NCI-H1417 treated with DMSO at 0.1 percent for 48 hours (cell line): ENCODE measurements at places on chromosomes 13 and 19.

DNA sequence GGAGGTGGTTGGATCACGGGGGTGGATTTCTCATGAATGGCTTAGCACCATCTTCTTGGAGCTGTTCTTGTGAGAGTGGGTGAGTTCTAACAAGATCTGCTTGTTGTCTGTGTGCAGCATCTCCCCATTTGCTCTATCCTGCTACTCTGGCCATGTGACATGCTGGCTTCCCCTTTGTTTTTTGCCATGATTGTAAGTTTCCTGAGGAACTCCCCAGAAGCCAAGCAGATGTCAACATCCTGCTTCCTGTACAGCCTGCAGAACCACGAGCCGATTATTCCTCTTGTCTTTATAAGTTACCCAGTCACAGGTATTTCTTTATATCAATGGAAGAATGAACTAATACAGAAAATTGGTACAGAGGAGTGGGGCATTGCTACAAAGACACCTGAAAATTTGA is 2.3 kb upstream of the SIGLEC12 start:
- DNase-seq, result no peak

GRCh38 chr13:113955235-113955634 is 18.6 kb downstream of the C13orf46 start:
- DNase-seq, result no peak

- DNase-seq, result no peak
Observed at GRCh38 chr19:19420570-19421298, 15.3 kb downstream of the GATAD2A start.

DNA sequence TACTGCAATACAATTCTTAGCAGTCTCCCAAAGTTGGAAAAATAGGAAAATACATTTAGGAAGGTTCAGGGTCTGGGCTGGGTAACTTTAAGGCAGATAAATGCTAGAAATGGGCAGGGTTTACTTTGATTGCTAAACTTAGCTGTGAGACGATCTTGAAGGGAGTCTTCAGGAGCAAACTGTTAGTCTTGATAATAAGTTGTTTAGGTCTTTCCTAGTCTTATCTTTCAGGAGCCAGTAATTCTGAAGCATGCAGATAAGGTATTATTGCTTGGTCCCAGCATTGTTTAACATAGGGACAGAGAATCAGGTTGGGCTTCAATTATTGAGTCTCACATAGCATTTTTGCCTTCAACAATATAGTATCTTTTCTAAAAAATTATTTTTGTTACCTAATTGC is 262.4 kb upstream of the MIR17HG start:
- no peak for DNase-seq

DNA sequence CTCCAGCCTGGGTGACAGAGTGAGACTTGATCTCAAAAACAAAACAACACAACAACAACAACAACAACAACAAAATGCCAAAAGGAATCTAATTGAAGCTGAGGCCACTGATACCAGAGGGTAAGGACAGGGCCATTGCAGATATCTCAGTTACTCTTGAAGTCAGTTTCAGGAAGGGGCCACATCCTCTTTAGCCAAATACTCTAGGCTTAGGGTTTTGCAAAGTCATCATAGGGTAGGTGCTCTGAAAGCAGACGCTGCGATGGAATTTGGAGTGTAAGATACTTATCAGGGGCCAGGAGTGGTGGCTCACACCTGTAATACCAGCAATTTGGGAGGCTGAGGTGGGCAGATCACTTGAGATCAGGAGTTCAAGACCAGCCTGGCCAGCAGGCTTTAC is 46.6 kb upstream of the UBAC2 start:
- no peak for DNase-seq

- no peak for DNase-seq
Observed at GRCh38 chr13:19860884-19861655, 2.4 kb downstream of the ZMYM5 start.

DNA sequence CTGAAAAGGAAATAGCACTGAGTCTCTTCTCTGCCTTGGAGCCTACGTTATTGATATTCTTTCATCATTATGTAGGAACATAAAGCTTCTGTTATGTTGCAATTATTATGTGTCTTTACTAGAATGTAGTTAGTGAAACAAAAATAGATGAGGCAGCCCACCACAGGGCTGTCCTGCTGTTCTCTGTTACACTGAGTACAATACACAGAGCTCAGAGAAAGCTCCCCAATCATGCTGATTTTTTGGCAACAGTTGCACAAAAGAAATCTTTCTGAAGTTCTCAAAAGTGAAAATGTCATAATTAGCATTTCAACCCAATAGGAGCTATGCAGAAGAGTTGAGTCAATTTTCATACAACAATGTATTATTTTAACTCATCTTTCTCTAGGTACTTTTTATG is 119.5 kb downstream of the EFNB2 start:
- DNase-seq, result no peak

- no peak for DNase-seq
Observed at GRCh38 chr19:51719251-51719988, 4.4 kb downstream of the HAS1 start.

DNA sequence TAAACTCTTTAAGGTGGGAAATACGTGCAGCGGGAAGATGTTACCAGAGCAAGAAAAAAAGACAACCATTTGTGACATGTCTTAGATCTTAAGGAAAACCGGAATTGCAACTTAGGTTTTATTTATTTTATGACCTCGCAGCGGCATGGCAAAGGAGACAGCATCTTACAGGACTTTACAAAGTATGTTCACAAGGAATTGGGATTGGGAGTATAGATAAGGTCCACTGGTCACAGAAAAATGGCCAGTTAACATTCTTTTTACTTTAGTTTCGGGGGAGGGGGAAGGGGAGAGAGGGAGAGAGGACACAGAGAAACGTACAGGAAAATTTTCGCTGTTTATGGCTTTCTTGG is 104.5 kb upstream of the DIAPH3 start:
- no peak for DNase-seq

DNA sequence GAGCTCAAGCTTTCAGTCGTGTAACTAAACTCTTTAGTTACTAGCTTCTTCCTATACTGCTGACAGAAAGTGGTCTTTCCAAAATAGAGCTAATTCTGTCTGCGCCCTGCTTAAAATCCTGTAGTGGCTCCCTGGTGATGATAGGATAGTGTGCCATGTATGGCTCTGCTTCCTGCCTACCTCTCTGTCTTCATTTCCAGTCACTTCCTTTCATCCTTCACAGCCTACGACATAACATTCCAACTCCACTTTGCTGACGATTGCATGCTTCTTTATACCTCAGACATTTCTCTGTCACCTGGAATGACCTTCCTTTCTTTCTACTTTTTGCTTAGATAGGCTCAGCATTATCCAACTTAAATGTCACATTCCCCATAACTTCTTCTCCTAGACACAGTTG is 190.8 kb downstream of the MAB21L1 start:
- no peak for DNase-seq

- DNase-seq, result no peak
Observed at GRCh38 chr13:79282976-79283375, 123.1 kb downstream of the RBM26 start.

DNA sequence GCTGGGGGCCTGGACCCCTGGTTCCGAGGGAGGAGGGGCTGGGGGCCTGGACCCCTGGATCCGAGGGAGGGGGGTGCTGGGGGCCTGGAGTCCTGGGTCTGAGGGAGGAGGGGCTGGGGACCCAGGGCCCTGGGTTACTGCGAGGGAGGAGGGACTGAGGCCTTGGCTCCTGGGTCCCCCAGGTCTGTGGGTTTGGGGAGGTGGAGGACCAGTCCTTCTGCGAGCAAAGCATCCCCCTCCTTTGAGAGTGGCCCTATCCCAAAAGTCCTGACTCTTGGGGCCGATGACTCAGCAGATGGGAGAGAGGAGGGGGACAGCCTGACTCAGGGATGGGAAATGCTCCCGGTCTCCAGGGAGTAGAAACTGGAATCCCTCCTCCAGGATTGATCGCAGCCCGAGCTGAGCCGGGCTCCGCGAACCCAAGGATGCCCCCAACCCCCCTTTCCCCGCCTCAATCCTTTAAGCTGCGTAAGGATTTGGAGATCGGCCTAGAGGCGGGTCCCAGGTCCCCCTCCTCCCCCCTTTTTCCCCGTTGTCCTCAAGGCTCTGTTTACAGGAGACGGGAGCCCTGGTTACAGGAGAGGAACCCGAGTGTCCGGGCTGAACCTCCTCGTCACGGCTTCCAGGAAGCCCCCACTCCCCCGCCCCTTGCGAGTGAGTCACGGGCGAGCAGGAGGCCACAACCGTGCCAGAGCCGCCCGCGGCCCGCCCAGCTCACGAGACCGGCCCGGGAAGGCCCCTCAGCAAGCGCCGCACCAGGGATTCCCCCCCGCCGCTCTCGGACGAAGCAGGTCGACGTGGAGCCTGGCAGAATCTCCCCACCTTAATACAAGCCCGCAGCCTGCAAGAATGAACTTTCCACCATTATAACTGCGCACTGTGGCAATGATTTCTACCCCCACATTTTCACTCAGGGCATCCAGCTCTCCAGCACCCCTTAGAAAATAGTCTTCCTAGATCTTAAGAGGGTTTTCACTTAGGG is 3.0 kb upstream of the ZFP36 start:
- DNase-seq, result no peak

- DNase-seq, result no peak
Observed at GRCh38 chr13:29654384-29654783, 58.9 kb upstream of the SLC7A1 start.

DNA sequence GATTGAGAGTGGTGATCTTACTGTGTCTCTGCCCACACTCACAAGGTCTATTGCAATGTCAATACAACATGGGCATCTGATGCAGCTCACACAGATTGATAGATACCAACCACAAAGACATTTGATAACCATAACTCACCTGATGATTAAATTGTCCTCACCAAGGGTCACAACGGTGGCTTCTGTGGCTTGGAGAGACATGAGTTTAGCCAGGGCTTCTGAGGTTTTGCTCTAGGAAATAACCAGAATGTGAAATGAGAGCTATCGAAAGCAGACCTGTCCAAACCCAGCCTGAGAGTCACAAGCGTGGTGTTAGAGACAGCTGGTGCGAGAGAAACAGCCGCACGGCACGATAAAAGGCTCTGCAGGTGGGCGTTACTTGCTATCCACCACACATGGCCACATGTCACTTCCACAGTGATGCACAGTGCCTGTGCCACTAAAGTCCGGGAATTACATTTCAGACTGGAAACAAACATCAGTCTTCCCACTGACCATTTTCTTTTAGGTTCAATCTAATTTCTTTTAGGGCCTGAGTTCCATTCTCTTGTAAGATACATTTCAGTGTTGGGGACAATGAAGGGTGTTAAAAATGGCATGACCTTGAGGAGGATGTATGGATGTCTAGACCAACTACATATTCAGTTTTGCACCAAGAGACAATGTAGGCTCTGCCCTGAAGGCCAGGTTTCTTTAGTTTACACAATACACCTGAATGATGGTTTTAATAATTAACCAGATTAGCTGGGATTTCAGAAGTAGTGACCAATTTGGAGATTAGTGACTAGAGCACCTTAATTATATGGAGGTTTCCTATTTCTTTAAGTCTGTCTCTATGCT is 53.7 kb downstream of the ATP7B start:
- DNase-seq, result no peak

GRCh38 chr19:2426611-2427428 is 566 bp downstream of the TIMM13 start:
- no peak for DNase-seq

- no peak for DNase-seq
Observed at GRCh38 chr19:11814700-11815035, 595 bp downstream of the ZNF440 start.

GRCh38 chr19:40744554-40745401 is 5.5 kb downstream of the ACTMAP start:
- DNase-seq, result no peak

DNA sequence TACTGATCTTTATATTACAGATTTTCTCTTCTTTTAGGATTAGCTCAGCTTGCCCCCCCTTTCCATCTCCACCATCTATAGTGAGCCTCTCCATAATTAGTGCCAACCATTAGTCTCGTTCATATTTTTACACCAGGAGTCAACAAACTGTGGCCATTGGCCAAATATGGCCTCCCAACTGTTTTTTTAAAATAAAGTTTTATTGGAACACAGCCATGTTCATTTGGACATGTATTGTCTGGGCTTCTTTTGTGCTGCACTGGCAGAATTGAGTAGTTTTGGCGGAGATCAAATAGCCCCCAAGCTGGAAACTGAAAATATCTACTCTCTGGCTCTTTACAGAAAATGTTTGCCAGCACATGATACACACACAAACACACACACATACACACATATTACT is 18.4 kb downstream of the ZNF175 start:
- no peak for DNase-seq

GRCh38 chr19:15442142-15442920 is 7.4 kb downstream of the WIZ start:
- DNase-seq, result no peak

DNA sequence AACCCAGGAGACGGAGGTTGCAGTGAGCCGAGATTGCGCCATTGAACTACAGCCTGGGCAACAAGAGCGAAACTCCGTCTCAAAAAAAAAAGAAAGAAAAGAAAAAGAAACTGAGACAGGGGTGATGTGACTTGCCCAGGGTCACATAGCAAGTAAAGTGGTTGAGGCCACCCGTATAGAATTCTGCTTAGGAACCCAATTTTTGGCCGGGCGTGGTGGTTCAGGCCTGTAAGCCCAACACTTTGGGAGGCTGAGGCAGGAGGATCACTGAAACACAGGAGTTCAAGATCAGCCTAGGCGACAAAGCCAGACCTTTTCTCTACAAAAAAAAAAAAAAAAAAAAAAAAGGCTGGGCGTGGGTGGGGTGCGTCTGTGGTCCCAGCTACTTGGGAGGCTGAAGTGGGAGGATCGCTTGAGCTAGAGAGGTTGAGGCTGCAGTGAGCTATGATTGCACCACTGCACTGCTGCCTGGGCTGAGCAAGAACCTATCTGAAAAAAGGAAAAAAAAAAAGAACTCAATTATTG is 1.3 kb downstream of the SNRPA start:
- no peak for DNase-seq

- DNase-seq, result no peak
Observed at GRCh38 chr13:52127378-52127777, 1.5 kb downstream of the NEK5 start.

- DNase-seq, result no peak
Observed at GRCh38 chr19:13020002-13020414, 24.7 kb downstream of the NFIX start.

DNA sequence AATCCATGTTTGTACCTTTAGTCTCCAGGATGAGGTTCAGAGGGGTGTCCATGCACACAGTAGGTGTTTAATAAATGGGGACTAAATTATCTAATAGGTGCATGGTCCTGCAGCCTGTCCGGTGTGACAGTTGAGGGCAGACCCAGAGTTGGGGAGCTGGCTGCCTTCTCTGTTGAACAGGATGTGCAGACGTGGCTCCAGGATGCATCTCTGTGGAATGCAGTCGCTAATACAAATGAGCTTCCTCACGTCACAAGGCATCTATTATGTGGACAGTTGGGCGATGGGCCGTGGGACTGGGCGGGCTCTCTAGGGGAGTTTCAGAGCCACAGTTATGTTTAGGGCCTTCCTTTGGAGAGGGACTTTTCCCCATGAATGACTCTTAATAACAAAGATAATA is 71.0 kb downstream of the SIPA1L3 start:
- DNase-seq, result no peak

- DNase-seq, result no peak
Observed at GRCh38 chr13:30572859-30573275, 44.9 kb upstream of the USPL1 start.

GRCh38 chr19:2675892-2676291 is 26.6 kb downstream of the GNG7 start:
- no peak for DNase-seq

- no peak for DNase-seq
Observed at GRCh38 chr13:86841264-86841663, 829.9 kb upstream of the SLITRK5 start.

- no peak for DNase-seq
Observed at GRCh38 chr13:58579468-58579867, 947.9 kb downstream of the PCDH17 start.
